ENCODE measurements at places on chromosomes 7 and 10.

- DNase-seq = peak; percentile 49
Observed at GRCh38 chr7:143391462-143392404, 10.6 kb downstream of the ZYX start.

DNA sequence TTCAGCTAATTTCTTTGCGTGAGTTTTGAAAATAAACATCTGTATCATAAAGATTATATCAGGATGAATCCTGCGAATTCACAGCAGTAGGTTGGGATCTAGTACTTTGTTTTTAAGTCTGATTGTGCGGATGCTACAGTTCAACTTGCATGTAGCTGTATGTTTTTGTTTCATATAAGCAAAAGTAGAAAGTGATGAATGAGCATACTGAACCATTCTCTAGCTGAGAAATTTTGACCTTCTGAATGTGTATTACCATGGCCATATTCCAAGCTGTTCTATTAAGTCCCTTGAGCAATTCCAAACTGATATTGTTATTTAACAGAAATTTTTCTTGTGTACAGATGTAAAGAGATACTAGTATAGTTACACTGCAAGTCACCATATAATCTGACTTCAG is 358.8 kb upstream of the MEOX2 start:
- DNase-seq = no peak

DNA sequence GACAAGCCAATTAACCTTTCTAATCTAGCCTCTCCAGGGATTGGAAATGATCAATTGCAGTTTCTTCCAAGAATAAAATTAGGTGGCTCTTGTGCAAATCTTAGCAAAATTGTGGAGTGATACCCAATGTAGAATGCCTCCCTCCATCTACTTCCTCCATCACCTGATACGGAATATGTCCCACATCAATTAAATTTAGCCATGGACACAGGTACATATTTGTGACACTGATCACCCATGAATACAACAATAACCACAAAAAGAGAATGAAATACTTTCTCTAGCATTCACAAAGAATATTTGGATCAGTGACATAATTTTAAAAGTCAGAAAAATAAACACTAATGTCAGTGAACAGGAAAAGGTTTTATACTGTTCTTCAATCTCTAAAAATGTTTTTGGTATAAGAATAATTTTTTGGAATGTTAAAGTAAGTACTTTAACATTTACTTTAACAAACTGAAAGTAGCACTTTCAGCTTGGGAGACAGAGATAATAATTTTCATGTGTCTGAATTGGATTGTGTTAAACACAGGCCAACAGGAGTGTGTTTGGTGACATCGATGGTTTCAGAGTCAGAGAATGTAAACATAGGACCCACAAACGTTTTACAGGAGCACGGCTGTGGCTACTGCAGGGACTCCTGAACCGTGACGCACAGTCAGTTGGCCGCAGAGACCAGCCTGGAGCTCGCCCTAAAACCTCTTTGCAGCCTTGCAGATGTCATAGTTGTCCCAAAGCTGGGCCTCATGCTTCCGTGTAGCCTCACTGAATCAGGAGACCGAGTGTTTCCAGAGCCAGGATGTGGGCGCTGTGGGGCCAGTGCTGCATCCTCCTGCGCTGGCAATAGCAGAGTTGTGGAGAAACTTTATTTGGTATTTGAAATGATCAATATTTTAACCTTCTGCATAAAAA is 7.2 kb downstream of the RBM20 start:
- no peak for DNase-seq

DNA sequence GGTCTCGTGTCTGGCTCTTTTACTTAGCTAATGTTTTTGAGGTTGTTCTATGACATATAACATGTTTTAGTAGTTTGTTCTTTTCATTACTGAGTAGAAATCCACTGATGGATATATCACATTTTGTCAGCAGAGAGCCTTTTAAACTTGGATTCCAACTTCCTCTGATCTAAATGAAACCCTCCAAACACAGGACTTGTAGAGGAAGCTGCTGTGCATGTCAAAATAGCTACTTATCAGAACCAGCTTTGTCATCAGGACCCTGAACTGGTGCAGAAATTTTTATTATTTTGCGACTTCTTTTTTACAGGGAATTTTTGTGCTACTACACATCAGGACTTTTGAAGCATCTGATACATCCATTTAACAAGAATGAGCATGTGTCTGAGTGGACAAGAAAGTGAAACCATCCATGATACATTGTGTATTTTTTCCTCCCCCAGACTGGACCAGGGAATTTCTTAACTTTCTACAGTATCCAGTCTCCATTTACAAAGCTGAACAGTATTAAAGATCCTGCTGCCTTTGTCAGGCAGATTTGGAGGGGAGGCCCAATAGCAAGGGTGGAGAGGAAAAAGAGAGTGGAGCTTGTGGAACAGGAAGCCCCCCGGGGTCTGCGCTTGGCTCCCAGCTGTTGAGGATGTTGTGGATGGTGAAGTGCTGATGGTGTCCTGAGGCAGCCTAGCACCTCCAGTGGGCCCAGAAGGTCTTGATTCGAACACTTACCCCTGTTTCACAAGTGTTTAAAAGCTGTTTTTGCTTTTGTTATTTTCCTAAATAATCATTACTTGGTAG is 29.3 kb upstream of the MTPAP start:
- no peak for DNase-seq

GRCh38 chr10:43252783-43253341 is 14.0 kb downstream of the RASGEF1A start:
- no peak for DNase-seq

- DNase-seq = no peak
Observed at GRCh38 chr7:12137283-12137682, 73.8 kb upstream of the TMEM106B start.
